AG09309 (cell line): ENCODE measurements at places on chromosomes 5 and 9.

GRCh38 chr5:170168002-170168401, 62.3 kb downstream of the FOXI1 start:
- no peak for DNase-seq

DNA sequence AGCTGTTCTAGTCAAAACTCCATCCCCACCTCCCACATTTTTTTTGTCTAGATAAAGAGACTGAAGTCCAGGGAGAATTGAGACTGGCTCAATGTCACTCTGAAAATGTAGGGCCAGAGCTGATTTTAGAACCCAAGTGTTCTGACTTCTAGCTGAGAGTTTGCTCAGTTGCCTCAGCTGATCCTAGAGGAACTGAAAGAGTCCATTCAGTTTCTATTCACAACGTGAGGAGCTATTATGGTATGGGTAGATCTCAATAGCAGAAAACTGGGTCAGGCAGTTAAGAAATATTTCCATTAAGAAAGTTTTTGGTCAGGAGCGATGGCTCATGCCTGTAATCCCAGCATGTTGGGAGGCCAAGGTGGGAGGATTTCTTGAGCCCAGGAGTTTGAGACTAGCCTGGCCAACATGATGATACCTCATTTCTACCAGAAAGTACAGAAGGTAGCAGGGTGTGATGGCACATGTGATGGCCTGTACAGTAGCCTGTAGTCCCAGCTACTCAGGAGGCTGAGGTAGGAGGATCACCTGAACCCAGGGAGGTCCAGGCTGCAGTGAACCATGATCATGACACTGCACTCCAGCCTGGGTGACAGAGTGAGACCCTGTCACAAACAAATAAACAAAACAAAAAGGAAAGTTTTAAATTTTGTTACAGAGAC, 61.7 kb downstream of the GLRA1 start:
- no peak for DNase-seq

- no peak for DNase-seq
These were observed 4.7 kb downstream of the ERCC6L2 start for GRCh38 chr9:95880021-95880690.

GRCh38 chr9:98150164-98150563, 31.1 kb upstream of the TRIM14 start:
- DNase-seq, result no peak

DNA sequence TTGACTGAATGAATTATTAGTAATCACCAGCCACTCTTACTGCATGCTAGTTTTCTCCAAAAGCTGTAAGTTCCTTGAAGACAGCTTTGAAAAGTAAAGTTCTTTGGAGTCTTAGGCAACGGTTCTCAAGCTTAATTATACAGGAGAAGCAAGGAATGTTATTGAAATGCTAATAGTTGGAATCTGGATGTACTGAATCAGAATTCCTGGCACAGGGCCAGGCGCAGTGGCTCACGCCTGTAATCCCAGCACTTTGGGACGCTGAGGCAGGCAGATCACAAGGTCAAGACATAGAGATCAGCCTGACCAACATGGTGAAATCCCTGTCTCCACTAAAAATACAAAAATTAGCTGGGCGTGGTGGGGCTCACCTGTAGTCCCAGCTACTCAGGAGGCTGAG, 33.4 kb downstream of the GRIA1 start:
- DNase-seq, result peak; percentile 45

DNA sequence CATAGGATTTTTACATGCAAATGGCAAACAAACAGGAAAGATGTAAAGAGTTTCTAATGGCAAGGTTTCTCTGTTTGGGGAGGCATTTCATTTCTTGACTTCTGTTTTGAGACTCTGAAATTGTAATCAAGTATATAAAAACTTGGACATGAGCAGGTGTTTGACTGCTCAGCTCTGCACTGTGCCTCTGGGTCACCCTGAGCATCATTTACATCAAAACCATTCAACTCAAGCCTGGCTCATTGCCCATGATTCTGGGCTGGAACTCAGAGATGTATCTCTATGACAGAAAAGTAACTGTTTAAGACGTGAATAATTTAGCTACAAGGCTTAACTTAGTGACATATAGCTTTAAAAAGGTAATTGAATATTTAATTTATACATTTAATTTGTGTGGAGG, 1402.4 kb upstream of the NUDT12 start:
- no peak for DNase-seq

DNA sequence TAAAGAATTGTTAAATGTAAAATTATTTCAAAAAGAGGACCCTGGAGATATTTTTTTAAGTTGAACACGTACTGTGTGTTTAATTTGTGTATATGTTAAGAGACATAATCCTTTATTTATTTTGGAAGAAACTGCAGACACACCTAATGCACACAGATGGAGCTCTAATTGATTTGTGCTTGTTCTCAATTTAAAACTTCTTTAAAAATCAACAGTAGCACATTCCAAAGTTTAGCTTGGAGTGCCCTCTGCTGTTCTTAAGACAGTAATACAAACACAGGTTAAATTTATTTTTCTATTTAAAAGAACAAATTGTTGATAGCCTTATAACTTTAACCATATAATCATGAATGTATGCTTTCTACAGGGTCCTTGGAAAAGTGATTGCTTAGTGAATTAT, 277.6 kb upstream of the ADAMTS16 start:
- peak; percentile 18 for DNase-seq

GRCh38 chr5:36638056-36638455, 31.6 kb downstream of the SLC1A3 start:
- no peak for DNase-seq
